ENCODE measurements at places on chromosomes 2 and 18.

DNA sequence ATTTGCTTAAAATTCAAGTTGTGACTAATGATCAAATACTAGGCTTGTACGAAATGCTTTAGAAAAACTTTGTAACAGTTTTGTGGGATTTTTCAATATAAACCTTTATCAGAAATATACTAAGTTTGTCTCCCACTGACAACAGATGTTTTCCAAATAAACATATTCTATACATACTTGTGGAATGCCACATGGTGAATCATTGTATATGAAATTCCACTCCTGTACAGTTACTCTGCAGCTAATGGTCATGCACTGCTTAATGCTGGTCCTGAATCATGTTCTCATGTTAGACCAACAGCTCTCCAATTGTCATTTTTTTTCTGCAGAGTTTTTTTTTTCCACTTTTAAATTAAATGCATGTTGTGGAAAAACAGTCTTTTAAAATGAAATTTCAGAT lies 90.1 kb downstream of the DPP4 start:
- peak; percentile 38 for DNase-seq

- no peak for DNase-seq
These were observed 260.9 kb downstream of the RIT2 start for GRCh38 chr18:42854558-42854957.

- DNase-seq, result no peak
These were observed 27.2 kb downstream of the LHCGR start for GRCh38 chr2:48728295-48728694.

- no peak for DNase-seq
These were observed 791.5 kb downstream of the BCL11A start for GRCh38 chr2:59761966-59762365.

- no peak for DNase-seq
These were observed 46.4 kb upstream of the MRPL33 start for GRCh38 chr2:27724905-27725701.

GRCh38 chr2:3604991-3605961 lies 10.4 kb downstream of the COLEC11 start:
- DNase-seq, result no peak

GRCh38 chr2:78127424-78127823 lies 605.2 kb upstream of the LRRTM4 start:
- no peak for DNase-seq

- no peak for DNase-seq
These were observed 46.8 kb downstream of the EMX1 start for GRCh38 chr2:72964146-72964525.

- DNase-seq, result no peak
These were observed 95.1 kb upstream of the MYCN start for GRCh38 chr2:15845294-15845693.

GRCh38 chr2:60158262-60158661 lies 395.2 kb downstream of the BCL11A start:
- DNase-seq, result no peak

- DNase-seq, result no peak
These were observed 57.4 kb downstream of the KIDINS220 start for GRCh38 chr2:8779795-8780671.

DNA sequence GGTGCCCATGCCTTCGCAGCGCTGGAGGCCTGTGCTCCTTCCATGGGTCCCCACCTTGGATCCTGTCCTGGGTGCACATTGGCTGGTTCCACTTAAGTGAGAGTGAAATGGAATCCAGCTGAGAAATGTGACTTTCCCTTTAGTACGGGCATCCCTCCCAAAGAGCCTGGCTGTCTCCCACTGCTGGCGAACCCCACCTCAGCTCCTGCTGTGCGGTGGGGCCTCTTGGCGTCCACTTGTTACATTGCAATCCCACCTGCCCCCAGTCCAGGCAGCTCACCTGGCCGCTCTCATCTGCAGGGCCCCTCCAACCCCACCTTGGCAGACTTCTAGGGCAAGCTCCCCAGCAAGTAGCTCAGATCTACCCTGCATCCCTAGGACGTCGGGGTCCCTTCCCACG lies 35.5 kb upstream of the GNAL start:
- DNase-seq, result no peak

DNA sequence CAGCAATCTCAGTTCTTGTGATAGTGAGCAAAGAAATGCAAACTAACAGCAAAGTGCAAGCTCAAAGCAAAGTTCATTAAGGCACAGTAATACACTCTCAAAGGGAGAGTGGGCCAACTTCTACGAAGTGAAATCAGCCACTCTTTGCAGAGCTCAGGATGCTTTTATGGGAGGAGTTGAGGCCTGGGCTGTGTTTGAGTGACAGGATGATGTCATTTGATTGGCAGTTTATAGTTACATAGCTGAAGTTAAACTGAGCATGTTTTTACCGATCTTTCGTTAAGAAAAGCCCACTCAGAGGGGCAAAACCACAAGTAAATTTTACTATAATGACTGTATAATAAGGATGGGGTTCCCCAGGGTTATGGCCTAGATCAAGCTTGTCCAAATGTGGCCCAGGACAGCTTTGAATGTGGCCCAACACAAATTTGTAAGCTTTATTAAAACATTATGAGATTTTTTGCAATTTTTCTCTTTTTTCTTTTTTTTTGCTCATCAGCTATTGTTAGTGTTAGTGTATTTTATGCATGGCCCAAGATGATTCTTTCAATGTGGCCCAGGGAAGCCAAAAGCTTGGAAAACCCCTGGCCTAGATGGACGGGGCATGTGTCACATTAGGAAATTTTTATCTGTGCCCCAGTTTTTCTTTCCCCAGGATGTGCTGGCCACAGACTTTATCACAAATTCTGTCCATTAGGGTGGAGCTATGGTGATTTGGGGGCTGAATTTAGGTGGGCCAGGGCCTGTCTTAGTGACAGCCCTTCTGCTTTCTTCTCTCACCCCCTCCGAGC lies 8.3 kb upstream of the DNAH7 start:
- DNase-seq, result no peak

DNA sequence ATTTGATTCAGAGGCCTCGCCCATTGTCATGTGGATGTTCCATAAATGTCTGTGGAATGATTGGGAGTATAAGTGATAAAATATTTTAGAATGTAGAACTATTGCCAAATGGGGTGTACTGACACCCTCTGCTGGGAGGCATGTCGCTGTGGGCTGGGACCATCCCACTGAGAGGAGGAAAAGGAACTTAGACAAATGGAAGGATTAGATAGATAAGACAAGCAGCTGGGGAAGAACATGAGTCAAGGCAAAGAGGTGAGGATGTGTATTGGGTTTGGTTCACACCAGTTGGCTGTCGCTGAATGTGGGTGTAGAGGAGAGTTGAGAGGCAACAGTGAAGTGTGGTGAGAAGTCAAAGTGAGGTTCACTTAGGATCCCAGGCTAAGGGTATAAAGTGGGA lies 4.0 kb downstream of the C2orf74 start:
- no peak for DNase-seq

DNA sequence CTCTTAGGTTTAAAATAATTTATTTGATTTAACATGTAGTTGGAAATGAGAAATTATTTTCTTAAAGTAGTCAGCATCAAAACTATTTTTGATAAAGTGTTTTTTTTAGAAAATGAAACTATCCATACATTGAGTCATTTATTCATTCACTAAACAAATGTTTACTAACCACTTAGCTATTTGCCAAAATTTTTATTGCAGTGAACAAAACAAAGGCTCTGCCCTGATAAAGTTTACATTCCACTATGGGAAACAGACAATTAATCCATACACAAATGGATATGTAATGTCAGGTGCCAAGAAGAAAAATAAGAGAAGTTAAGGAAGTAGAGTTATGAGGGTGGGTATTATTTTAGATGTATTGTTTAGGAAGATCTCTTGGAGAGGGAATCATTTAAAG lies 19.1 kb upstream of the CCDC178 start:
- no peak for DNase-seq

- no peak for DNase-seq
These were observed 11.8 kb downstream of the CHRNA1 start for GRCh38 chr2:174752403-174753037.

- DNase-seq, result no peak
These were observed 59.5 kb downstream of the IRS1 start for GRCh38 chr2:226740039-226740648.

GRCh38 chr18:28208268-28208667 lies 31.3 kb upstream of the CDH2 start:
- no peak for DNase-seq

DNA sequence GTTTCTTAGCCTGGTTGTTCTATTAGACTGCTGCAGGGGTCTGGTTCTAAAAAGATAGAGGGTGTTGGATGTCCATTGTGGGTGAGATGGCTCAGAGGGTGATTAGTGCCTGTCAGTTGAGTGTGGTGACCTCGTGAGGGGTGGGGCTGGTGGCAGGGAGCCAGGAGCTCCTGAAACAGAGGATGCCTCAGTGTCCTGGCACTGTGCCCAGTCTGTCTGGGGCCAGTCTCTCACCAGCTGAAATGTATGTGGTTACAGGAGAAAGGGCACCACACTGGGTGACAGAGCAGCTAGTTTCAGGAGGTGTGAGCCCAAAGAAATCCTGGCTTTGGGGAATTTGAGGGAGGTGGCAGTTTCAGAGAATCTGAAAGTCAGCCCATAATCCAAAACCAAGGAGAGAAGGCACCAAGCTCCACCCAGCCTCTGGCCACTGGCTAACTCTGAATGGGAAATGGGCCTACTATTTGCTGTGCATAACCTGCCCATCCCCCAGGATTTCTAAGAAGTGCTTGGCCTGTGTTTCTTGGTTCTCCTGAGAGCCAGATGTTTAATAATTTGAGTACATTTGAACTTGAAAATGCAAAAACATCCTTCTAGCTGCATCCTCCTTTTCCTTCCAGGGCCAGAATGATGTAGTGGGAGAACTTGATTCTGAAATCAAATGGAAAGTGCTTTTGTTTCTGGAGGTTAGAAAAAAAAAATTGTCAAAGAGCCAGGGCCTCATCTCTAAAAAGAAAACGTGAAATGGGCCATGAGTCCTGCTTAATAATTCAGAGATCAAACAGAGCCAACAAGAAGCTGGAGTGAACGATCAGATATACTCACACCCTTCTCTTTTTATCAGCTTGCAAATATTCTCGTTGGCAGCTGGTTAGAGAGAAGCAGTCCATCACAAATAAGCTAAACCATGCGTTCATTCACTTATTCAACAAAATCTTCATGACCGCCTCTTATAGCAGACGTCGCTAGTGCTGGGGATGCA lies 92.3 kb downstream of the B3GNT2 start:
- no peak for DNase-seq

- no peak for DNase-seq
These were observed 87.7 kb upstream of the TGFA start for GRCh38 chr2:70641263-70641784.

- DNase-seq, result no peak
These were observed 53.8 kb upstream of the SPTBN1 start for GRCh38 chr2:54402350-54402749.

DNA sequence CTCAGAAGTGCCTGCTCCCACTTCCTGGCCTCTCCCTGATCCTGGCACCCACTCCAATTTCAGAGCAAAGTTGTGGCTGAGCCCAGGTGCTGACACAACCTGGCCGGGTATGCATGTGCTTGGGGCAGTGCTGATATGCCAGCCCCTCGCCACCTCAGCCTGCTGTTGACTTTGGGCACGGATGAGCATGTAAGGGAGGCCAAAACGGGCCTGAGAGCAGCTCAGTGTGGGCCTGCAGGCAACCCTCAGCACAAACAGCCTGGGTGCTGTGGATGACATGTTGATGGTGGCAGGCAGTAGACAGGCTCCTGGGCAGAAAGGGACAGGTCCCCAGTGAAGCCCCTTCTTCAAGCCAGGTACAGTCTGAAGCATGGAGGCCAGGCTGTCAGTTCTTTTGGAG lies 553.6 kb upstream of the FSIP2 start:
- no peak for DNase-seq

DNA sequence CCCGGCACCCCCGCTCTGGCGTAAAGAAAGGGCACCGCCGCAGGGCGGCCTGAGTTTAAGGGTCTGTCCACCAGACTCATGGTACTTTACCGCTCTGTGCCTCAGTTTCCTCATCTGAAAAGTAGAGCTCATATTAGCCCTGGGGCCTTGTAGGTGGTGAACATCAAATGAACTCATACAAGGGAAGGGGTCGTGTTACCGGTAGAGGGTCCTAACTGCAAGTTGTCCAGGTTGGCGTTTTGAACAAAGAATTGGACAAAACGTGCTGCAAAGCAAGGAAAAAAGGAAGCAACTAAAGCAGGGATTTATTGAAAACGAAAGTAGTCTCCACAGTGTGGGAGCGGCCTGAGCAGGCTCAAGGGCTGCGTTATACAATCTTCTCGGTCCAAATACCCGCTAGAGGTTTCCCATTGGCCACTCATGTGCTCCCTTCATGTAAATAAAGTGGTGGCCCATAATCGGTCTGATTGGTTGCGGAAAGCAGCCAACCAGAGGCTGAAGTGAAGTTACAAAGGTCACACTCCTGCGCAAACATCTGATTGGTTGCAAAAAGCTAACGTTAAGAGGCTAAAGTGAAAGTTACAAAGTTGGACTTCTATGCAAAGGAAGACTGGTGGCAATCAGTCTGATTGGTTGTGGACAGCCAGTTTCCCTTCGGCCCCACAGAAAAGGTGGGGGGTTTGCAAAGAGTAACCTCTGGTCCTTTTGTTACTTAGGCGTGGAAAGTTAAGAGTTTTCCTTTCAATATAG lies 80.7 kb upstream of the LDLRAD4 start:
- no peak for DNase-seq

- DNase-seq, result no peak
These were observed 193.3 kb upstream of the RBBP8 start for GRCh38 chr18:22739789-22740188.

GRCh38 chr2:464562-465309 lies 176.8 kb upstream of the ALKAL2 start:
- no peak for DNase-seq
